Stimulated activated CD4-positive, alpha-beta T cell treated with anti-CD3 and anti-CD28 coated beads, Interleukin-1b, Interleukin-23, amount 100 ng/mL, for 1 hour (primary cell): ENCODE measurements at places on chromosomes 12 and 14.

DNA sequence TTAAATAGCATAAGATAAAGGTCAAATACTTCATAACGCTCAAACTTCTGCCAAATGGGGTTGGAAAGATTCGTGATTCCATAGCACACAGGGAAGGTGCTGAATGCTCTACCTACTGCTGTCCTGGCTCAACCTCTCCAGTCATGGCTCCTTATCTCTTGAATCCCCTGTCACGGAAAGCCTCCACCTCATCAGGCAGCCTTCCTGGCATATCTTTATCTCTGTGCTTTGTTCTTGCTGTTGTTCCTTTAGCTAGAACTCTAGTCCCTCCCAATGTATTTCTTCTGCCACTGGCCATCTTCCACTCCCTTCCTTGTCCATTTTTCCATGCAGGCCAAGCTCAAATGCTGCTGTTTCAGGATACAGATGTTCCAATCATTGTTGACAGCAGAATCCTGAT, 26.9 kb upstream of the TUNAR start:
- DNase-seq = no peak

DNA sequence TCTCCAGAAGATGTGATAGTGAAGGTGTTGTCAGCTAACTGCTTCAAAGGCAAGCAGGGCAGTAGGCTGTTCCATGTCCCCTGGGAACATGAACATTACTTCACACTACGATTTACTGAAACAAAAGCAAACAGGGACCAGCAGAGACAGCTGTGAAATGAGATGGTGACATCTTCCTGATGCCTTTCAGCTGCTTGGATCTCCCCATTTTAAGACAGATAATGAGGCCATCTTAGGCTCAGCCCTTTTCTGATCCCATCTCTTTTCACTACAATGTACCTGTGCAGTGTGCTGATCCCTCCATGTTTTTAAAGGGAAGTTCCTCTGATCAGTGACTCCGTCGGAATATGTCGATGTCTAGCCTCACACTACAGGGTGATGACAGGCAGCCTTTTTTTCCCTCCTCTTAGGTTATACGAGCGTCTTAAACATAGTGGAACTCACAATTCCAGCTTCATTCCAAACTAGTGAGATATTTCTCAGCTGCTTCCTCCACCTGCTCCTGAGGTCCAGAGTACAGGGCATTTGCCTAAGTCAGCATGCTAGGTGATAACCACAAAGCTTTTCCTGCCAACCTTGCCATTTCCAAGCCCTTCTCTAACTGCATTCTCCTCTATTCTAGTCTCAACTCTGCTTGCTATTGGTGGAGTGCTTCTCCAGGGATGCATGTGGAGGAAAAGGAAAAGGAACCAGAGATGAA, 87.6 kb upstream of the EGLN3 start:
- DNase-seq = no peak

DNA sequence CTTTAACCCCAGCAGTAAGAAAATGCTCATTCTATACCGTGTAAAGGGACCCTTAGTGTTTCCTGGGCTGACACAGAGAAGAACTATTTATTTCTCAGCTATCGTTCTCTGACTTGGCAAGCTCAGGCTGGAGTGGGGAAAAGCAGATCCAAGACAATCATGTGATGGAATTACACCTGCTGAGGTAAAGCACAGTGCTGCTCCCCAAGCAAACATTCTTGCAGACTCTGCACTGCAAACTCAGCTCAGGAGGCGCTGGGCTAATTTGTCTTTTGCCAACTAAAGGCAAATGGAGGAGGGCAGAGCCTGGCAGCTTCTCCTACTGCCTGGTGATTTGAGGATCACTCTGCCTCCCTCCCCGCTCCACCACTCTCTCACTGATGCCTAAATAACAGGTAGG, 57.8 kb upstream of the FUT8 start:
- DNase-seq = no peak

DNA sequence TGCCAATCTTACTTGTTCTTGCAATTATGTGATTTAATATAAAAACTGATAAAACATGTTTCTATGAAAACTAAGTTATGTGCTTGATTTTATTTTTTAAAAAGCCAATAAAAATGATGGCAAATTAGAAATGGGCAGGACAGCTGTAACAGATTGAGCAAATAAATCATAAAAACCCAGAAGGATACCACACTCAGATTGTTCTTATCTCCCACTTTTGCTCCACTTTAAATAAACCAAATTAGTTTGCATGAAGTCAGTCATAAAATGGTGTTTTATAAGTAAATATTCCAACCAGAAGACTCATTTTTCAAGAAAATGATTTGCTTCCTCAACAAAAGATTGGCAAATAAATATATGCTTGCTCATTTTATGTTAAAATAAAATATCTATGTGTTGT, 307.9 kb upstream of the G2E3 start:
- DNase-seq = no peak

GRCh38 chr14:52338051-52338681, 24.1 kb downstream of the PTGER2 start:
- DNase-seq = no peak

DNA sequence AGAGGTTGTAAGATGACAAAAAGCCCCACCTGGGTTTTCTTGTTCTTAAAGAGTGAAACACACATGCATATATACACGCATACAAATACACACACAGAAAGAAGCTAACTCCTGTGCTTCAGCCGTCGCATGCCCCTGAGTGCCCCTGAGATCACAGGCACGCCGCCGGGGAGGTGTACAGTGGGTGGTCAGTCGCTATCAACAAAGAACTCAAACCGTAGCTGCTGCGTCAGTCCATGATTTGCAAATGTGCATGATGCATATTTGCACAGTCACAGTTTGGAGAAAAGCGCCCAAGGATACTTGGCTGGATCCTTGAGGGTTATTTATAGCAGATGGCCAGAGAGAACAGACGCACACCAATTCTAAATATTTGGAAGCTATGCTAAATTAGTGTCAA, 206.9 kb downstream of the TMEM132D start:
- no peak for DNase-seq

- no peak for DNase-seq
Measured at GRCh38 chr12:117461732-117462131, 100.3 kb upstream of the NOS1 start.
